Activated T-helper 1 cell treated with anti-CD3 and anti-CD28 coated beads, Interleukin-12 subunit alpha, Interleukin-12 subunit beta, Interleukin-2, Interleukin-4 antibody, amounts not matched to agents 30 ng/mL and 10 ng/mL and 1 ng/mL, durations not matched to agents 14 hours and 24 hours and 36 hours (primary cell): ENCODE measurements at places on chromosomes 2 and 18. TPM values are rescaled to one million over a fixed set of nuclear protein-coding genes. Genes with fewer than 3 reads are reported as not detected.

DNA sequence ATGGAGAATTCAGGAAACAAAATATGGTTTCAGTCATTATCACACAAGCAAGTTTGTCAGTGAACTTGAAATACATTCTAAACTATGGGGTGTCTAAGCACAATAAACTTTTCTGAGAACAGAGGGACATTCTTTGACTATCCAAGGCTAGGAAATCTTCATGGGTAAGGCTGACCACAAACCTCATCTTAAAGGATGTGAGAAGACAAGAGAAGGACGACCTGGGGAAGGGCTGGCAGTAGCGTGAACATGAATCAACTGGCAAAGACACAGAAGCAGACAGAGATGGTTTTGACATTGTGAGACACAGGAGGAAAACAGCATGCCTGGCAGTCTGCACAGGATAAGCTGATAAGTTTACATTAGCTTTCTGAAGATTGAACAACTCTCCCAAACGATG is 752.4 kb upstream of the SLC8A1 start:
- H3K4me3 ChIP-seq, result no peak overlapping the region
- DNase-seq, result no peak
- no peaks in the 10 kb centered on the region for H3K27me3 ChIP-seq
- no peaks in the 10 kb centered on the region for H3K4me1 ChIP-seq

ZNF396 gene
- total RNA-seq, result 0.56 and 0.60 TPM in 2 replicates

GRCh38 chr2:28276076-28276618 is 116.5 kb upstream of the FOSL2 start:
- peaks cover 6% of the 10 kb centered on the region for H3K27me3 ChIP-seq
- peaks cover 61% of the 10 kb centered on the region for H3K4me1 ChIP-seq
- no peak for DNase-seq
- H3K27ac ChIP-seq, result peak overlapping the region; percentile 30
- peaks cover 19% of the 10 kb centered on the region for H3K36me3 ChIP-seq
- peak overlapping the region; percentile 41 for H3K4me3 ChIP-seq

- H3K36me3 ChIP-seq, result no peaks in the 10 kb centered on the region
- no peak overlapping the region for H3K27ac ChIP-seq
- H3K4me3 ChIP-seq, result no peak overlapping the region
- peak; percentile 45 for DNase-seq
These were observed 14.6 kb downstream of the TNS1 start for GRCh38 chr2:217988014-217988839.

SMIM21 gene
- not detected in 2 replicates for total RNA-seq

DNA sequence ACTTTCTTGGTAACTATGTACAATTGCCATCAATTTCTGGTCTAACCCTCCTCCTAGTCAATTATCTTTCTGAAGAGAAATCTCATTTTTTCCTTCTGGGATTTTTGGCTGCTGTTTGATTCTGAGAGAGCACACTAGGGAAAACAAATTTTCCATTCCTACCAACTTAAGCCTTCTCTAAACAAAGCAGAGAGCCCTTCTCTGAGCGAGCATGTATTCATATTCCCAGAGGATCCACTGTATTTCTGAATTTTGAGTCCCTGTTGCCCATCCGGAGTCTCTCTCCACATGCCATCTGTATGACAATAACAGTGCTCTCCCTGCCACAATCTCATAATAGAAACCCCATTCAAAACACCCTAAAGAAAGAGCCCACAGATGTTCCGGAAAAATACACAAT is 78.5 kb downstream of the MAIP1 start:
- H3K27me3 ChIP-seq, result peaks cover 2% of the 10 kb centered on the region
- no peaks in the 10 kb centered on the region for H3K4me1 ChIP-seq
- no peak overlapping the region for H3K27ac ChIP-seq
- no peaks in the 10 kb centered on the region for H3K36me3 ChIP-seq
- DNase-seq, result no peak
